ENCODE measurements at places on chromosomes 6 and 20.

DNA sequence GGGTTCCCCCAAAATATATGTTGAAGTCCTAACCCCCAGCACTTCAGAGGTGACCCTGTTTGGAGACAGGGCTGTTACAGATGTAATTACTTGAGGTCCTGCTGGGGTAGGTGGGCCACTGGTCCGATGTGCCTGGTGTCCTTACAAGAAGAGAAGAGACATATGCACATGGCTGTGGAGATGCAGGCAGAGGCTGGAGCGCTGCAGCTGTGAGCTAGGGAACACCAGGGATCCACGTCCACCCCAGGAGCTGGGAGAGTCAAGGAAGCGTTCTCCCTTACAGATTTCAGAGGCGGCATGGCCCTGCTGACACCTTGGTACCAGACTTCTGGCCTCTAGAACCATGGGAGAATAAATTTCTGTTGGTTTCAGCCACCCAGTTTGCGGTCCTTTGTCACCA, 11.7 kb upstream of the SLC22A2 start:
- no peak for DNase-seq

GRCh38 chr6:36610956-36611336, 16.8 kb downstream of the SRSF3 start:
- no peak for DNase-seq

- no peak for DNase-seq
Measured at GRCh38 chr6:141719476-141719875, 413.2 kb upstream of the GJE1 start.

GRCh38 chr6:104527761-104528415, 331.8 kb downstream of the HACE1 start:
- no peak for DNase-seq

DNA sequence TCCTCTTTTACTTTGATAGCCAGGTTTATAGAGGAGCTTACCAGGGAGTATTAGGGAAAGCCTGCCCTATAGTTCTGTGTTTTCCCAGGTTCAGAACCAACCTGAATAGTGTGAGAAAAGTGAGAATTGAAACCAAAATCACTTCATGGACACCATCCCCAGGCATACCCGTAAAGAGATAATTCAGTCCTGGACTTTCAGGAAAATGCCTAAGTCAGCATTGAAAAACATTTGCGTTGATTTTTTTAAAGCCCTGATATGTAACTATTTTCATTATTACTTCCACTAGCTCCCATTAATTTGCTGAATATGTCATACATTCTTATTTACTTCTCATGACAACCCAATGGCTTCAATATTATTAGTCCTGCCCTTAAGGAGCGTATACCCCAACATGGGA, 77.4 kb upstream of the TCF21 start:
- DNase-seq = no peak

DNA sequence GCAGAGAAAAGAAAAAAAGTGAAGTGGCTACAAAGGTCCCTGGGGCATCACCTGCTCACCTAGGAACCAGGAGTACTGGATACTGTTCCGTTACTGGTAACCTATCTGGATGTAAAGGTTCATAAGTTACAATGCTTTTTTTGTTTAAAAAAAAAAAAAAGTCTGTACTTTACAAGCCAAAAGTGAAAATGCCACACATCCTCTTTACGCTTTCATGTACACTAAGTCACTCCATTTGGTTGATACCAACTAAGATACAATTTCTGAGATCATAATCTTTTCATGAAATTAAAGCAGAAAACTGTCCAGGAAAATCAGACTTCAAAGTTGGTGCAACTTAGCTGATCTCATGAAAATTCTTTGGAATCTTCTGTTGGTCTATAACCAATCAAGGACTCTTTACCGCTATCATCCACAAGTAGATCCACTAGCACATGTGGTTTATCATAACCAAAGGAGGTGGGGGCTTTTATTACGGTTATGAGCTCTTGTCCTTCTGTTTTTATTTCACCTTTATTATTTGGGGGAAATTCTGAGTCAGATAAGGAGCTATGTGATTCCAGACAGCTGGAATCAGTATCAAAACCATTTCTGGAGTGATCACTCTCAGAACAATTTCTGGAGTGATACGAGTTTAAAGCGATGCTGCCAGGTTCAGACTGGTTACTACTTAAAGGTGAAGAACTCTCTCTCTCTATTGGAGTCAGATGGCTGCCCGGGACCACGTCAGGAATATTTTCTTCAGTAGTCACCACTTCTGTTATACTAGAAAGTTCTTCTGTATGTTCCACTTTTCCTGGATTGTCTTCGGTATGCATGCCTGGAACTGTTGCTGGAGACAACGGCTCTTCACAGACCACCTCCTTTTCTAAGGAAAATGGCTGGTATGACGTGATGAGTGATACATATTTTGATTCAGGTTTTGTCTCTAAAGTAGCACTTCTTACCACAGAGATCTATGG, 21.2 kb downstream of the IFNGR1 start:
- DNase-seq = no peak

GRCh38 chr20:36773107-36773596, 411 bp downstream of the DSN1 start:
- no peak for DNase-seq

- no peak for DNase-seq
Measured at GRCh38 chr6:151847064-151847463, 39.6 kb downstream of the ESR1 start.

All from GM12892 (cell line).